Heart right ventricle (tissue), 16 donors: ENCODE measurements at places on chromosomes 11 and 22. TPM values are rescaled to one million over a fixed set of nuclear protein-coding genes. Genes with fewer than 3 reads are reported as not detected.
A peak's percentile ranks its signal among the peaks of the same experiment; 100 is the strongest.

DNA sequence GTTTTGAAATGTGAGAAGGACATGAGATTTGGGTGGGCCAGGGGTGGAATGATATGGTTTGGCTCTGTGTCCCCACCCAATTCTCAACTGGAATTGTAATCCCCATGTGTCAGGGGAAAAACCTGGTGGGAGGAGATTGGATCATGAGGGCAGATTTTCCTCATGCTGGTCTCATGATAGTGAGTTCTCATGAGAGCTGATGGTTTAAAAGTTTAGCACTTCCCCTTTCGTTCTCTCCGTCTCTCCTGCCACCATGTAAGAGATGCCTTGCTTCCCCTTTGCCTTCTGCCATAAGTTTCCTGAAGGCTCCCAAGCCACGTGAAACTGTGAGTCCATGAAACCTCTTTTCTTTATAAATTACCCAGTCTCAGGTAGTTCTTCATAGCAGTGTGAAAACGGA is 113.5 kb downstream of the FCHSD2 start:
- peaks cover 12% of the 10 kb centered on the region for H3K36me3 ChIP-seq
- no peak overlapping the region for H3K4me3 ChIP-seq
- H3K27ac ChIP-seq, result no peak overlapping the region
- no peak for DNase-seq

- H3K27me3 ChIP-seq, result no peaks in the 10 kb centered on the region
- H3K4me1 ChIP-seq, result no peaks in the 10 kb centered on the region
These were observed 850.5 kb downstream of the KCNA4 start for GRCh38 chr11:29166306-29166705.

GRCh38 chr11:74417860-74418508 is 19.8 kb upstream of the PGM2L1 start:
- no peaks in the 10 kb centered on the region for H3K36me3 ChIP-seq
- no peak for DNase-seq
- no peak overlapping the region for H3K4me3 ChIP-seq
- H3K4me1 ChIP-seq, result no peaks in the 10 kb centered on the region

The DEUP1 gene
- total RNA-seq, result not detected

DNA sequence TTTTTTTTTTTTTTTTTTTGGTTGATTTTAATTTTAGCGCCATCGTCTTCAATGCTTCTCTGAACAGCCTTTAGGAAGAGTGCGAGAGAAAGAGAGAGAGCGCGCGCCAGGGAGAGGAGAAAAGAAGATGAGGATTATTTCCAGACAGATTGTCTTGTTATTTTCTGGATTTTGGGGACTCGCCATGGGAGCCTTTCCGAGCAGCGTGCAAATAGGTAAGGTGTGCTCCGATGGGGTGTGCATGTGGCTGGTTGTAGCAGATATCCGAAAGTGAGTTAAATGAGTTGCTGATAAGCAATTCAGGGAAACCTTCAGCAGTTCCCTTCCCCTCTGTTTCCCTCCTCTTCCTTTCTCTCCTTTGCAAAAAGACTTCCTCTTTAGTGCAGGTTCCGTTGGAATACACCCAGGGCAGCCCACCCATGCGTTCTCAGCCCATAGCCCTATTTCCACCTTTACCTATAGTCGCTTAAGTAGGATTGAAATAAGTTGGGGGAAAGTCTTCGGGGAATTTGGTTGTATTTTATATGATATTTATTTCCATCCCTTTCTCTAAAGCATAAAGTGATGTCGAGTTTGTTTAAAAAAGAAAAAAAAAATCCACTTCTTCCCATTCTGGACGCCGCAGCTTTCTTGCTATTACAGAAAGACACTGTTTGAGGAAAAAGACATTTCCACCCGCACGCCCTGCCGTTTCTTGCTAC is 1.1 kb downstream of the GRIA4 start:
- peaks cover 24% of the 10 kb centered on the region for H3K4me1 ChIP-seq
- H3K27ac ChIP-seq, result no peak overlapping the region
- no peak for DNase-seq
- peak overlapping the region; percentile 42 for H3K4me3 ChIP-seq
